ENCODE measurements at places on chromosomes 1 and 21.

DNA sequence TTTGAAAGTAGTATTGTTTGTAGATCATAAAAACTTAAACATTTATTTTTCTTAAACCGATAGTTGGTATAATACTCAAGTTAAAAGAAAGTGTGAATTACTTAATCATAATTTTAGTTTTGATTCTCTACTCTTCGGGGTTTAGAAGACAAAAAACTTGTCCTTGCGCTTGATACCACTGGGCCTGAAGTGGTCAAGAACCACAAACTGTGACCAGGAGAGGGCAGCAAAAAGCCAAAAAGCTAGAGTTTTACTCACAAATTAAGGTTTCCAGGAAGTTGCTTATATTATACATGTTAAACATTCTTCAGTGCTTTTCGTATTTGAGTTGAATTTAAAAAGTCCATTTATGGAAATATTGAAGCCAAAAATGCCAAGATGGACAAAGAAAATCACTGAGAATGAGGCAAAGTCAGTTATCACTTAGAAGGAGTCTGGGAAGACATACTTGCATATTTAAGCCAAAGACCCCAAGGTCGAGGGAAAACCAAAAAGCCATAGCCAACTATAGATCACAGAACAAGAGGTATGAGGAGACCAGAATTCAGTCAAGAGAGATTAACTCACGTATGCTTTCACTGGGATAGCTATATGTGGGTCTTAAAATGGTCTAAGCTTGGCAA is 34.2 kb downstream of the EFCAB7 start:
- no peak overlapping the region for H3K4me3 ChIP-seq
- H3K4me1 ChIP-seq: no peaks in the 10 kb centered on the region
- peaks cover 10% of the 10 kb centered on the region for H3K36me3 ChIP-seq
- H3K27me3 ChIP-seq: no peaks in the 10 kb centered on the region
- H3K27ac ChIP-seq: no peak overlapping the region
- DNase-seq: no peak

DNA sequence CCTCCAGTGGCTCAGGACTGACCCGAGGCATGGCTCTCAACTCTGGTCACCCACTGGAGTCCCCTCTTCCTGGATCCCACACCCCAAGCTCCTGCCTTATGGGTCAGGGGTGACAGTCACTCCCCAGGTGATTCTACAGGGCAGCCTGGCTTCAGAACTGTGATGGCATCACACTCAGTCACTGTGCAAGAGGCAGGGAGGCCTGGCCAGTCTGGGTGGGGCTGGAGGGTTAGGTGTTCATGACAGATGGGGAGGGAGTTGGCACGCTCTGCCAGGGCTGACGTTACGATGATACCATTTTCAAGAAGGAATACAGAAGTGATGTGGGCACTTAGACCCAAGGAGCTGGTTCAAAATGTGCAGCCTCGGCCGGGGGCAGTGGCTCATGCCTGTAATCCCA is 25.2 kb upstream of the ABCG1 start:
- peak overlapping the region; percentile 87 for H3K4me3 ChIP-seq
- no peak for DNase-seq
- H3K27me3 ChIP-seq: peaks cover 21% of the 10 kb centered on the region
- H3K36me3 ChIP-seq: no peaks in the 10 kb centered on the region
- peak overlapping the region; percentile 92 for H3K27ac ChIP-seq

DNA sequence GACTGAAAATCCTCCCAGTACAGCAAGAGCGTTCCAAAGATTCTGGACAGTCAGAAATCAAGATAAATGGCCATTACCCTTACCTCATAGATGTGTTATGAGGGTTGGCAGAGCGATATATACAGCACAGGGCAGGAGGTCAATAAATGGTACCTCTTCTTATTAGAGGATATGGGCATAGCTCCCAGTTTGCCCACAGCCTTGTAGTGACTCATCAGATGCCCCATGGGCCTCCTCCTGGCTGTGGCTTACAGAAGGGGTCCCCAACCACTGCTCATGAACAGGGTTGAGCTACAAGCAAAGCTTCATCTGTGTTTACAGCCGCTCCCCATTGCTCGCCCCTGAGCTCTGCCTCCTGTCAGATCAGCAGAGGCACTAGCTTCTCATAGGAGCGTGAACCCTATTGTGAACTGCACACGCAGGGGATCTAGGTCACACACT is 7.3 kb upstream of the IFNGR2 start:
- H3K4me3 ChIP-seq: no peak overlapping the region
- DNase-seq: no peak
- peaks cover 57% of the 10 kb centered on the region for H3K27me3 ChIP-seq
- no peak overlapping the region for H3K27ac ChIP-seq

DNA sequence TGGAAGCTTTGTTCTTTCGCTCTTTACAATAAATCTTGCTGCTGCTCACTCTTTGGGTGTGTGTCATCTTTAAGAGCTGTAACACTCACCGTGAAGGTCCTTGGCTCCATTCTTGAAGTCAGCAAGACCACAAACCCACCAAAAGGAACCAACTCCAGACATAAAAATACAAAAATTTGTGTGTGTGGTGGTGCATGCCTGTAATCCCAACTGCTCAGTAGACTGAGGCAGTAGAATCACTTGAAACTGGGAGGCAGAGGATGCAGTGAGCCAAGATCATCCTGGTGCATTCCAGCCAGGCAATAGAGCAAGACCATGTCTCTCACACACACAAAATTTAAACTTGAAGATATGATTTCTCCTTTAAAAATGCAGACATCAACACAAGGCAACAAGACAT is 1431.7 kb upstream of the B3GALT2 start:
- no peaks in the 10 kb centered on the region for H3K36me3 ChIP-seq
- H3K4me1 ChIP-seq: no peaks in the 10 kb centered on the region
- no peak for DNase-seq
- H3K27me3 ChIP-seq: no peaks in the 10 kb centered on the region
- H3K27ac ChIP-seq: no peak overlapping the region
- H3K4me3 ChIP-seq: no peak overlapping the region

- H3K4me1 ChIP-seq: no peaks in the 10 kb centered on the region
- H3K36me3 ChIP-seq: no peaks in the 10 kb centered on the region
- no peak overlapping the region for H3K27ac ChIP-seq
- no peaks in the 10 kb centered on the region for H3K27me3 ChIP-seq
Measured at GRCh38 chr1:20351911-20352701, 61.4 kb downstream of the VWA5B1 start.

GRCh38 chr21:25845729-25846256 is 111.0 kb downstream of the GABPA start:
- H3K36me3 ChIP-seq: peaks cover 4% of the 10 kb centered on the region
- no peak overlapping the region for H3K27ac ChIP-seq
- no peaks in the 10 kb centered on the region for H3K27me3 ChIP-seq
- no peak for DNase-seq

DNA sequence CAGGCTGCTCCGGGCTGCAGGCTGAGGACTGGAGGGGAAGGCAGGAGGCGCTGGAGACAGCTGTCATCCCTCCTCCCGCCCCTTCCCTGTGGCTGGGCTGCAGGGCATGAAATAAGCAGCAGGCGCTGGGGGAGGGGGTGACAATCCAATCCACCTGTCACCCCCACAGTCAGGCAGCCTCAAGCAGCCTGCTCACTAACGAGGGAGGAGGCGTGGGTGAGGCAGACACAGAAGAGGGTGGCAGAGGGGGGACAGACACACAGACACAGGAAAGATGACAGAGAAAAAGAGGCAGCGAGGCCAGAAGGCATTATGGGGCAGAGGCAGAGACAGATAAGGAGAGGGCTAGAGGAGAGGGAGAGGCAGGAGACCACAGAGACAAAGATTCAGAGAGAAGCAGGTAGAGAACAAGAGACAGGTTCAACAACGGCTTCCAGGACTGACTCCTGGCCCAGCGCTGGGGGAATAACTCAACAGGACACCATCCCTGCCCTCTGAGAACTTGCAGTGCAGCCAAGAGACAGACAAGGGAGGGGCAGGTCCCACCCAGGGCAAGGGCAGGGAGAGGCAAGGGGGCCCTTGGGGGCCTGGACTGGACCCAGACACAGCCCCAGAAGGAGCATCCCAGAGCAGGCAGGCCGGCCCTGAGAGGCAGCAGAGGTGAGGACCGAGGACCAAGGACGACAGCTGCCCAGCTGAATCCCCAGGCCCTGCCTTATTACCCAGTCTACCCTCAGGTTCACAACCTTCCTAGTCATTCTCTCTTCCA is 11.2 kb downstream of the MEF2D start:
- H3K4me3 ChIP-seq: peak overlapping the region; percentile 82
- peak overlapping the region; percentile 97 for H3K27ac ChIP-seq
- H3K27me3 ChIP-seq: peaks cover 17% of the 10 kb centered on the region
- DNase-seq: peak; percentile 45

DNA sequence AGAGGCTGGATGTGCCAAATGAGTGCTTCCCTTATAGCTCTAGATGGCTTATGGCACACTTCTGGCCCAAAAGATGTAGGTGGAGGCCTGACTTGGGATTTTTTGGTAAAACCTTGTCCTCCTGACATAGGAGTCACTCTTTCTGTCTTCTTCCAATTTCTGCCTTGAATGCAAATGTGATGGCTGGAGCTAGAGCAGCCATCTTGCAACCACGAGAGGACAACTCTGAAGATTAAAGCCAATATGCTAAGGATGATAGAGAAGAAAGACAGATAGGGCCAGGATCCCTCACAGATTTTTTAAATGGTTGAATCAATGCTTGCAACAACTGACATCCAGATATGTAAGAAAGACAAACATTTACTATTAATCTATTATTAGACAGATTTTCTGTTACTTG is 8.5 kb upstream of the GPR137B start:
- H3K36me3 ChIP-seq: no peaks in the 10 kb centered on the region
- no peak overlapping the region for H3K4me3 ChIP-seq

DNA sequence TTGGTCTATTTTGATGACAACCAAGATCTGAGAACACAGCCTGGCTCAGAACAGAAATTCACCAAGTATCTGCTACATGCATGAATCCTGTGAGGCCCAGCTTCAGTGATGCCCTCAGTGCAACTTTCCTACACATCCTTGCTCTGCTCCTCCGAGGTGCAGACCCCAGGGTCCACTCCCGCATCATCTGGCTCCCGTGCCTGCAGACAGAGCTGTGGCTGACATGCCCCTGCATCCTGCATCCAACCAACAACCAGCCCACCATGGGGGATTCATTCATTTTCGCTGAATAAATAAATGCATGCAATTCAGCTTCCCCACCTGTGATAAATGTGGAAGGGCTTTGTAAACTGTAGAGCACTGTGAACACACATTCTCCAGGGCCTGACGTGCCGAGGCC is 112.3 kb downstream of the GLIS1 start:
- DNase-seq: no peak
- peaks cover 4% of the 10 kb centered on the region for H3K27me3 ChIP-seq

DNA sequence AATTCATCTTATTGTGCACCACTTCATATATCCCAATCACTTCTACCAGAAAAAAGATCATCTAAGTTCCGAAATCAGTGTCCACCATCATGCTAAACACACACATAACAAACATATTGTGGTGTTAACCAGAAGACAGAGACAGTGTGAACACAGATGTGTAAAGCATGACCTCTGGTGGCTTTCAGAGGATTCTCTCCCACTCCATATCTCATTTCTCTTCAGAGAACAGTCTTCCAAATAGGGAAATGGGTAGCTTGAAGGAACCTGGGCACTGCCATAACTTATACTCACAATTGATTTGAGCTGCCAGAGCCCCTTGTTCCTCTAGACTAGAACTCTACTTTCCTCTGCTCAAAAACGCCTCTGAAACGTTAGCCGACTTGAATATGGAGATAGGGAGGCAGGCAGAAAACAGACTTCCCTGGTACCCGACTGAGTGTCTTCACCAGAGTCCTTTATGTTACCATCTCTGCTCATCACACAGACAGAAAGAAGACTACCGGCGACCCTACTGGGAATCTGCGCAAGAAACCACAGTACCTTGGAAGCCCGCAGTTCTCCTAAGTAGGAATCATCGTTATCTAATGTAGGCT is 1.8 kb upstream of the ELAPOR1 start:
- peaks cover 21% of the 10 kb centered on the region for H3K27me3 ChIP-seq
- H3K4me1 ChIP-seq: peaks cover 26% of the 10 kb centered on the region

GRCh38 chr1:154466206-154466605 is 35.8 kb upstream of the TDRD10 start:
- peak overlapping the region; percentile 19 for H3K4me3 ChIP-seq
- H3K36me3 ChIP-seq: no peaks in the 10 kb centered on the region
- H3K4me1 ChIP-seq: peaks cover 13% of the 10 kb centered on the region
- DNase-seq: no peak

DNA sequence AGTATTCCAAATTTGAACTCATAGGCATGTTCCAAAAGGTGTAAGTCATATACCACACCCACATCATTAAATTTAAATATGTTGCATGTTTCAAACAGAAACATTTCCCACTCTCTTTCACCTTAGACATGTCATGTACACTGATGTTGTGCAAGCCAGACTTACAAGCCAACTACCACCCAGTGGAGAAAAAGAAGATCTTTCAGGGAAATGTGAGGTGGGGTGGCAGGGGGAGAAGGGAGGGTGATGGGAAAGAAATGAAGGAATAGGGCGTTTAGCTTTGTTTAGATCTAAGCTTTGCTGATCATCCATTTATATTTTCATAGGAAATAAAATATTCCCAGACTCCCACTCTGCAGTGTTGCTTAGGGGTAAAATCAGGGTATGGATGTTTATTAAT is 1.6 kb downstream of the NEGR1 start:
- no peak for DNase-seq
- peaks cover 33% of the 10 kb centered on the region for H3K4me1 ChIP-seq
- peak overlapping the region; percentile 89 for H3K4me3 ChIP-seq
- H3K27ac ChIP-seq: no peak overlapping the region

DNA sequence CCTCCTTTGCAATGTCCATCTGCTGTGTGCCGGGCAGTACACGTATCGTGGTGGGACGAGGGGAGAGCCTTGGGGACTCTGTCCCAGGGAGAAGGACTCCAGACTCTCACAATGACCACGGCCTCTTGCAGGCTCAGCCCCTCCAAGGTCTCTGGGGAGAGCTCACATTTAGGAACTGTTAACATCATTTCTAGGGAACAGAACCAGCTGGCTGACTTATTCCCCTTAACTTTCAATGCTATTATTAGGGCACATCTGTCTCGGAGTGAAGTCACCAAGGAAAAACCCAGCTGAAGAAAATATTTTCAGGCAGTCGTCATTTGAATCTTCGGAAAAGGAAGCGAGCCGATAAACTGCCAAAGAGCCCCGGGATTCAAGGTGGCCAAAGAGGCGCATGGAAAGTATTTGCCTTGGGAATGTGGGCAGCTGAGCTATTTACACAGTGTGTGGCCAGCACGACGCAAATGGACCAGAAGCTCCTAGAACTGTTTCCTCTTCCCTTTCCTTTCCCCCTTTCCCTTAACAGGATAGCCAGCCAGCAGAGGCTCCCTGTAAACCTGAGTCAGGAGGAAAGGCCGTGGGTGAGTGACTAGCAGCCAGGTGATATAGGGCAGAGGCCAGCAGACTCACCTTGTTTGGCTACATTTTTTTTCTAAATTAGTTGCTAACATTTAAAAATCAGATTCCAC is 74.5 kb downstream of the ITPKB start:
- H3K4me1 ChIP-seq: peaks cover 95% of the 10 kb centered on the region
- H3K27me3 ChIP-seq: peaks cover 31% of the 10 kb centered on the region
- no peaks in the 10 kb centered on the region for H3K36me3 ChIP-seq
- no peak for DNase-seq

GRCh38 chr1:38474738-38475623 is 384.6 kb downstream of the RRAGC start:
- peaks cover 22% of the 10 kb centered on the region for H3K27me3 ChIP-seq
- H3K36me3 ChIP-seq: no peaks in the 10 kb centered on the region
- no peak overlapping the region for H3K4me3 ChIP-seq
- DNase-seq: no peak
- no peak overlapping the region for H3K27ac ChIP-seq
